ENCODE measurements at places on chromosomes 7 and 10.

- DNase-seq, result no peak
Observed at GRCh38 chr10:48468866-48469511, 135.9 kb downstream of the ARHGAP22 start.

DNA sequence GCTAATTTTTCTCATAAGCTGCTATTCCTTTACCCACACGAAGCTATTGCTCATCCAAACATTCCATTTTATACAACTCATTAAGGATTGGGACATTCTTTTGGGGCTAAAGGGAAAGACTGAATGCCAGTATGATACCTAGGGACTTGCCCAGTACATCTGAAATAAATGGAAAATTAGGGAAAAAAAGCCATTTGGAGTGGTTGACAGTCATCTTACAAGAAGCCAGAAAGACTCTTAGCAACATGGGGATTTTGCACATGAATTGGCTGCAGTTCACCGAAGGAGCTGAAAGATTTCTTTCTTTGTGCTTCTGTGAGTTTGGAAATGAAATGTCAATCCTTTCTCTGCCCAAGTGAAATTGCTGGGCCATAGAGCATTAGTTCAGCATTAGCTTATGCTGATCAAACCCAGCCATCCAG, 43.3 kb upstream of the MTURN start:
- peak; percentile 63 for DNase-seq

- no peak for DNase-seq
Observed at GRCh38 chr7:156493942-156494341, 146.6 kb upstream of the RNF32 start.

- no peak for DNase-seq
Observed at GRCh38 chr10:24344695-24345463, 135.9 kb downstream of the KIAA1217 start.

Data from SJSA1 (cell line).